ENCODE measurements at places on chromosomes 6 and 20.

DNA sequence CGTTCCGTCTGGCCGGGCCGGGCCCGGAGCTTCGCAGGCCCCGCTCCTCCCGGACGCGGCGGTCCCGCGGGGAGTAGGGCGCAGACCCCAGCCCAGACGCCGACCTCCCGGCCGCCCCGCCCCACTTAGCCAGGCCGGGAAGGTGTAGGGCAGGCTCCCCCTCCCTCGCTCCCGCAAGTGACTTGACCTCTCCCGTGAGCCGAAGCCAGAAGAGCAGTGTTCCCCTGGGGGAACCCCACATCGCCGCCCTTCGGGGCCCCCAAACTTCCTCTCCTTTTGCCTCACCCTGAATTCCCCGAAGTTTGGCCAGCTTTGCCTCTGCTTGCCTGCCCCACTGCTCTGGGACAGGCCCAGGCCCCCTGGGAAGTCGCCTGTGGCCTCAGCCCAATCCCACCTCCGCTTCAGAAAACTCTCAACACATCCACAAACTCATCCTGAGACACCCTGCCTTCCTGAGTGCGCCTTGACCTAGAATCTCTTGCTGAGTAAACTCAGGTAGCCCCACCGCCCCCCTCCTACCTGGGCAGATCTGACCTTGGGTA lies 524 bp upstream of the NOL4L start:
- no peak for DNase-seq

GRCh38 chr6:110329348-110329713 lies 28.8 kb downstream of the METTL24 start:
- DNase-seq: no peak

DNA sequence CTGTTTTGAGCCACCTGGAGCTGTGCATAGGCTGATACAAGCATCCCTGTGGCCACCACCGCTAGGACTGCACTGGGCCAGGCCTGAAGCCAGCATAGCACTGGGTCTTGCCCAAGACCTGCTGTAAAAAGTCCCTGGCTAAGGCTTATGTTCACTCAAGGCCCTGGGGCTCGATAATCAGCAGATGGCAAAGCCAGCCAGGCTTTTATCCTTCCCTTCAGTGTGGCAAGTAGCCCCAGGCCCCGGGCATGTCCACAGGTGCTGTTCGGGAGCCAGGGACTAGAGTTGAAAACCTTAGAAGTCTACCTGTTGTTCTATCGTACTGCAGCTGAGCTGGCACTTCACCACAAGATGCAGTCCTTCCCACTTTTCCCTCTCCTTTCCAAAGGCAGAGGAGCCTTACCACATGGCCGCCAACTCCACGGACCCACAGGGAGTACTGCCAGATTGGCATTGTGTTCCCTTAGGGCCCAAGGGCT lies 226.4 kb upstream of the ZNF217 start:
- no peak for DNase-seq

DNA sequence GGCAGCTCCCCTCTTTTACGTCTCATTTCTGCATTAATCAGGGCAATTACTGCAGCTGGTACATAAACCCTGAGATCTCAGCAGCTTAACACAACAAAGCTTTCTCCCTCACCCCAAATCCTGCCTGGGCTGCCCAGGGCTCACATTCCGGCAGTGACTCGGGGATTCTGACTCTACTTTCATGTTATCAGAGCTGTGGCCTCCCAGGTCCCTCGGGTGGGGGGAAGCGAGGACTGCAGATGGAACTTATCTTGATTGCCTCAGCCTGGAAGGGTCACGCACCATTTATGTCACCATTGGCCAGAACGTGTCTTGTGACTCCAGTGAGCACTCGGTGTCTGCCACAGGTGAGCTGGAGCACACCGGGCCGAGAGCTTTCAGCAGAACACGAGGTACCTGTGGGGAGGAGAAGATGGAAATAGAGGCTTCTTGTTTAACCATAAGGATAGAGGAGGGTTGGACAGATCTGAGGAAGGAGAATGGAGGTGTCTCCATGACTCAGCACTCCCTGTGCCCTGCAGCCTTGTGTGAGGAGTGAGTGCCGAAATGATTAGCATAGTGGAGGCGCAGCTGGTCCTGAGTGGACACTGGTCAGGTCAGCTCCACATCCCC lies 88.5 kb upstream of the EXOC2 start:
- no peak for DNase-seq

GRCh38 chr6:138521790-138522189 lies 22.5 kb upstream of the NHSL1 start:
- DNase-seq: no peak

GRCh38 chr6:149840345-149841075 lies 23.6 kb downstream of the LRP11 start:
- DNase-seq: no peak

DNA sequence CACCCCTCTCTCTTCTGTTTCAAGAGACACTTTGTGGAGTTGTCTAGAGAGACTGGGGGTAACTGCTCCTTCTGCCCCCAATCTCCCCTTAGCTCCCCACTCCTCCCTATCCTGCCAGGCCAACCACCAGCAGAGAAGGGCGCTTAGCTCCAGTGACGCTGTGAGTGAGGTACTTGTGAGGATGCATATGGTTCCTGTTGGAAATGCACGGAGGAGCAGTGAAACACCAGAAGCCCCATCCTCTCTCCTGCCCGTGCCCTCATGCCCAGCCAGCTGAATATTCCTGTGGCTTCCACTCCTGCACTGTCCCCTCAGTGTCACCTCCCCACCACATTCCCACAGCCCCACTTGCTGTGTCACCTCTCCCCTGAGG lies 11.9 kb downstream of the NT5E start:
- no peak for DNase-seq

DNA sequence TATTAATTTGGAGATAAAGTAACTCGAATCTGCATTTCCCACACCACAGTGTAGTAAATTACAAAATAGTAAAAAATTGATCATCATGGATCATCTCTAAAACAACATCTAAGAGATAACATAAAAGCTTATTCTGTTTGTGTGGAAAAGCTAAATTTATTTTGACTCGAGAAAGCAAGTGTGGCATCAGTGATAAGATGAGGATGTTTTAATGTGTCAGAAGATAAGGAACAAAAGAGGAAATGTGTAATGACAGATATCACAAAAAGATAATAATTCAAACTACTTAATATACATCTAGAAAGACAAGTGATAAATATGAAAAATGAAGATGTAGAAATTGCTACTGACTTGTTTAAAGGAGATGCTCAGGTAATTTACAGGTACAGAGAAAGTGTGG lies 74.1 kb downstream of the DNAH8 start:
- DNase-seq: no peak

DNA sequence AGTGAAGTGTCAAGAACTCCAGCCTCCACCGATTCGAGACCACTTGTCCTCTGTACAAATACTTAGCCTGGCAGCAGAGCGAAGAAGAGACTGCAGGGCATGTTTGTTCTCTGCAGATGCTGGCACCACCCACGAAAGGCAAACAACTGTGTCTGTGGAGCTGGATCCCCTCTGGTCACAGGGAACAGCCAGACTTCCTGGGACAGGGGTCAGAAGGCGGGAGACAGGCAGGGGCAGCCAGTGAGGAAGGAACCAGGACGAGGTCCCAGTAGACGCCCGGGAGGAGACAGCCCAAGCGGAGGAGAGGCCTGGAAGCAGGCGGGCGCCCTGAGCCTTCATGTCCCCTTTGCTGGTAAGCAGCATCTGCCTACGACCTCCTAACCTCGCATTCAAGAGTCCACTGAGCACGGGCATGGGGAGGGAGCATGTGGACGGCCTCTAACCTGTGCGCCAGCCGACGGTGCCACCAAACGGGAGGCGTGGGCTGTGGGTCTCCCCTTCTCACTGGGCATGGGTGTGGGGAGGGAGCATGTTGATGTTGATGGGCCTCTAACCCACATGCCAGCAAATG lies 265.5 kb downstream of the DLL1 start:
- DNase-seq: no peak

GRCh38 chr6:12576389-12576788 lies 140.2 kb upstream of the PHACTR1 start:
- no peak for DNase-seq

DNA sequence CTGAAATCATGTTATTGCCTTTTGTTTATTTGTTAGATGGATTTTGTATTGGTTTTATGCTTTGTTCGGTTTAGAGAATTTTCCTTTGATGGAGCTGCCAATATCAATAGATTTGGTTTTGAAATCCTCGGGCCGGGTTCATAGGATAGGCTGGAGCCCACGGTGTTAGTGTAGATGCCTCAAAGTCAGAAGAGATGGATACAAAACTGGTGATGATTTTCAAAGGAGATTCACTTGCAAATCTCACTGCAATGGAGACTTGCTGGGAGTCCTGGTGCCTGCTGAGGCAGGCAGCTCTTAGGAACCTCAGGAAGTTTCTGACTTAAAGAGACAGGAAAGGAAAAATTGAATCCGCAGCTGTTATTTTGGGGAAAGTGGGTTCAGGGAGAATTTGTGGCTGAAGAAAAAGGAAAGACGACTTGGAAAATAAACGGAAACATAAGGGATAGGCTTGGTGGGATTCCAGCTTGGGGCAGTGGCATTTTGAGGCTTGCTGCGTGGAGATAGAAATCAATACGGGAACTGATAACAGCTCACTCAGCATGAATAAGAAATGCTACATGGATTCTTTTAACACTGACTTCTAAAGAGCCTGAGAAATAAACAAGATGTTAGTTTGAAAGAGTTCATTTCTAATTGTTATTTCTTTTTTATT lies 241.6 kb downstream of the PHACTR1 start:
- no peak for DNase-seq

- no peak for DNase-seq
Observed at GRCh38 chr20:8744228-8744844, 324.6 kb upstream of the PLCB4 start.

- no peak for DNase-seq
Observed at GRCh38 chr20:43009532-43009931, 180.2 kb downstream of the PTPRT start.

- DNase-seq: no peak
Observed at GRCh38 chr20:57087102-57087501, 179.3 kb downstream of the BMP7 start.

DNA sequence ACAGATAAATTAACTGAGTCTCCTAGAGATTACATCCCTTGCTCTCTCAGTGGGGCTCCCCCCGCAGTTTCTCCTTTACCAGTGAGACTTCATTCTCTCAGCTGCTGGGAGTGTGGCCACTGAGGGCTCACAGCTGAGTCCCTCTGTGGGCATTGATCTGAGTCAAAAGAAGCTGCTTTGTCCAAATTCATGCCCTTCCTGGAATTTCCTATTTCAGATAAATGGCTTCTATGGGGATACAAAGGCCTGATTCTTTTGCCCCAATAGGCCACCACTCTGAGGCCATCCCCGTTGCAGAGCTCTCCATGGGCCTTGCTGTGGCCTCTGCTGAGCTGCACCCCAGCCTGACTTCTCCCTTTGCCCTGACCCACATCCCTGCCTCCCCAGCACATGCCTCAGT lies 10.0 kb downstream of the CST5 start:
- no peak for DNase-seq

DNA sequence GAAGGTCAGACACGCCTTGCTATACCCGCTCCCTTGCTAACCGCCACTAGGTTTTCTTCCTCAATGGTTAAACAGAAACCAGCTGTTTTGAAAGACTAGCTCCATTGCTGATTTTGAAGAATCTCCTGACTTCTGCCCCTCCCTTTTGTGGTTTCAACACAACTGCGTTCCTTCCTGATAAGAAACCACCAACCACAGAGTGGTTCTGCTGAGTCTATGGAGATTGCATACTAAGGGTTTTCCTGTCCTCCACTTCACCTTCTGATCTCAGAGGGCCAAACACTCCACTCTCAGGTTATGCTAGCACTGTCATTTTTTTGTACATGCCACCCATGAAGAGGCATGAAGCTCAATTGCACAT lies 207.9 kb downstream of the MYLK4 start:
- DNase-seq: no peak

DNA sequence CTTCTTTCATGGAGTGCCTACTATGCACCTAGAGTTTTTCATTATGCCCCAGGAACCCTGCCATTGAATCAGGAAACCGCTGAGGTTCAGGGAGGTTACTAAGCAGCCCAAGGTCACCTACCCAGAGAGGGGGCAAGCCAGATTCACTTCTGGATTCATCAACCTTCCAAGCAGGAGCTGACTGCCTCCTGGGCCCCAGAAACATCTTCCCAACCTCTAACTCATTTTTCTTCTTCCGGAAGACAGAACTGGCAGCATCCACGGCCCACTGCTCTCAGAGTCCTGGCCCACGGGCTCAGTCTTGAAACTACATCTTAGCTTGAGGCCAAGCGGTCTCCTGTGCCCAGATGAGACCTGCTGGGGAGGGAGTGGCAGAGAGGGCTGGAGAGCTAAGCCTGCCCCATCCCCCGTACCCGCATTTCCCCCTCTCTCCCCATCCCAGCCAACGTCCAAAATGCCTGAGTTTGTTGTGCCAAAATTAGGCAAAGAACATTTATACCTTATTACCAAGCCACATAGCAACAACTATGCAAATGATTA lies 281.0 kb downstream of the CDC5L start:
- no peak for DNase-seq

- DNase-seq: no peak
Observed at GRCh38 chr20:33567949-33568348, 78.1 kb downstream of the CBFA2T2 start.

GRCh38 chr6:26533532-26533931 lies 4.6 kb upstream of the HMGN4 start:
- no peak for DNase-seq

DNA sequence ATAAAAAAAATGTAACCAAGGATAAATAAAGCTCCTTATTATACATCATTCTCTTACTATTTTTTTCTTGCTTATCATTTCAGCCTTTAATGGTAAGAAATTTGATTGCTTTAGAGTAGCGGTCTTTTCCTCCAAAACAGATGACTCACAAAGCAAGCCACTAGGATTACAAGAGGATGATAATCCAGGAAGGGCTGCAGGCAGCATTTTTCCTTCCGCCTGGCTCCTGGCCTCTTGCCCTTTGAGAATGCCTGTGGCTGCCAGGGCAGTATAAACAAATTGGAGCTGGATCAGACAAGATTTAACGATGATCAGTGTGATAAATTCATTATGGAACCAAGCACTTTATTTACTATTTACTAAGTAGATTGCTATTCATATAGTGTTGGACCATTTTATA lies 9.7 kb upstream of the FBXL4 start:
- no peak for DNase-seq

DNA sequence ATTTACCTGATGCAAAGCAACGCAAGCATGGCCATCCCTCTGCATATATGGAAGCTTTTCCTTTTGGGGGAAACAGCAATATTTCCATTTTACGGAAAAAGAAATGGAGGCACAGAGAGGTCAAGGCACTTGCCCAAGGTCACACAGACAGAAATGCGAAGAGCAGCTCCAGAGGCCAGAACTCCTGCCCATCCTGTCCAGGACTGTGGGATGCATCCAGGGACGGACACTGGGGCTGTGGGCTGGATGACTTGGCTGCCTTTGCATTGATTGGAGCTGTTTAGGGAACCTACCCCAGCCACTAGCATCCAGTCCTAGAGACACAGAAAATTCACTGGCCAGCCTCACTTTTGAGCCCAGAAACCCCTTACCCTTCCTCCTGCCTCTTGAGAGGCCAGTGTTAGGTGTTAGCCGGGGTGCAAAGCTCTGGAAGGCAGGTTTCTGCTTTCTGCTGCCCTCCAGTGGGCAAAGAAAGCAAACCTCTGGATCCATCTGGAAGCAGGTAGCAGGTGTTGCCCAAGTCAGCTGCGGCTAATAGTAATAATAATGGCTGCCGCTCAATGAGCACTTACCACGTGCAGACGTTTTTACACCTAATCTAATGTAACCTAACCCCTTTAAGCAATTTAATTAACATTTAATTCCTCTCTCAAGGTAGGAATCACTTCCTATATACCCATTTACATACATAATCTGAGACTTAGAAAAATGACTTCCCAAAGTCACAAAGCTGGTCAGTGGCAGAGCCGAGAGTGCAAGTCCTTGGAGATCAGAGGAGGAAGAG lies 31.7 kb upstream of the CCN5 start:
- DNase-seq: peak; percentile 40
